ENCODE measurements at places on chromosomes 12 and 14.

GRCh38 chr12:15088105-15088504 is 115.3 kb downstream of the PDE6H start:
- no peak for ATAC-seq

GRCh38 chr12:100953217-100953616 is 158.6 kb downstream of the ANO4 start:
- no peak for ATAC-seq

DNA sequence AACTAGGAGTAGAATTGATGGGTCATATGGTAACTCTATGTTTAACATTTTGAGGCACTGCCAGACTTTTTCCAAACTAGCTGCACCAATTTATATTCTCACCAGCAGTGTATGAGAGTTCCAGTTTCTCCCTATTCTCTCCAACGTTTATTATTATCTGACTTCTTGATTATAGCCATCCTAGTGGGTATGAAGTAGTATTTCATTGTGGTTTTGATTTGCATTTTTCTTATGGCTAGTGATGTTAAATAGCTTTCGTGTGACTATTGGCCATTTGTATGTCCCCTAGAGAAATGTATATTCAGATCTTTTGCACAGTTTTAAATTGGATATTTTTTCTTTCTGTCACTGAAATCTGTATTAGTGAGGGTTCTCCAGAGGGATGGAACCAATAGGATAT is 37.8 kb downstream of the HELB start:
- no peak for ATAC-seq

DNA sequence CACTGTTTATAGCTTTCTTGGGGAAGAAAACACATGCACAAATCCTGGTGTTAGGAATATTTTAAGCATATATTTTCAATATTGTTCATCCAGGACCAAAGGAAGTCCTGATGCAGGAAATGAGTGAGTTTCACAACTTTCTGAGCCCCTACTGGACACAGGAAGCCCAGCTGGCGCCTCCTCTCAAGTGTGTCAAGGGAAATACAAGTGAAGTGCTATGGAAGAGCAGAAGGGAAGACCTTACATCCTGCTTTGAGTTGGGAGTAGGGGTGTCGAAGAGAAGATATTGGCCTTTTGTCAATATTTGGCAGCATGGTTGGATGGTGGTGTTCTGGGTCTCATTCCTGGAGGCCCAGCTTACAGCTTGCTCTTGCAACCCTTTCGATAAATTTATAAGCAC is 66.1 kb upstream of the ZDHHC17 start:
- ATAC-seq = no peak

DNA sequence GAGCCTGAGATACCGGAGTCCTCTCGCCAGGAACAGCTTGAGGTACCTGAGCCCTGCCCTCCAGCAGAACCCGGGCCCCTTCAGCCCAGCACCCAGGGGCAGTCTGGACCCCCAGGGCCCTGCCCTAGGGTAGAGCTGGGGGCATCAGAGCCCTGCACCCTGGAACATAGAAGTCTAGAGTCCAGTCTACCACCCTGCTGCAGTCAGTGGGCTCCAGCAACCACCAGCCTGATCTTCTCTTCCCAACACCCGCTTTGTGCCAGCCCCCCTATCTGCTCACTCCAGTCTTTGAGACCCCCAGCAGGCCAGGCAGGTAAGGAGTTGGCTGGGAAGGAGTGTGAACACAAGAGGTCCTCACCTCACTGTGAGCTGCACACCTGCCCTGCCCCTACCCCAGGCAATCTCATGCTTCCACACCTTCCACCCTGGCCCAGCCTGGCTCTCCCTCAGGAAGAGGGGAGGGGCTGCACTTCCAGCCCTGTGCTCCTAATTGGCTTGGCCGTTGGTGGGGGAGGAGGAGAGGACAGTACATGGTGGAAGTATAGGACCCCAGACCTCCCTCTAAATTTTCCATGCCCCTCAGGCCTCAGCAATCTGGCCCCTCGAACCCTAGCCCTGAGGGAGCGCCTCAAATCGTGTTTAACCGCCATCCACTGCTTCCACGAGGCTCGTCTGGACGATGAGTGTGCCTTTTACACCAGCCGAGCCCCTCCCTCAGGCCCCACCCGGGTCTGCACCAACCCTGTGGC is 6.2 kb downstream of the C1QL4 start:
- ATAC-seq = no peak

- no peak for ATAC-seq
These were observed 72.8 kb downstream of the TNFAIP2 start for GRCh38 chr14:103195828-103196615.

DNA sequence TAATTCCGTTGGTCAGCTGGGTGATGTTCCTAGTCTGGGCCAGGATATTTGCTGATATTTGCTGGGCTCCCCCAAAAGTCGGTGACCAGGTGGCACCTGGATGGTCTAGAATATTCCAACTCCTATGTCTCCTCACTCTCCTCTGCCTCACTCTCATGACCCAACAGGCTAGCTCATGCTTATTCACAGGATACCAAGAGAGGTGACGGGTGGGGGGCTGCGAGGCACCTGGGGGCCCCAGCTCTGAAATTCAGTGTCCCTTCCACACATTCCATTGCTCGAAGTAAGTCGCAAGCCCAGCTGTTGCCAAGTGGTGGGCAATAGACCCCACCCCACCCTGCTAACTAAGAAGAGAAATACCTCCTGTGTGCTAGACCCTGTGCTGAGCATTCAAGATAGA is 67.7 kb downstream of the C14orf132 start:
- ATAC-seq = no peak

DNA sequence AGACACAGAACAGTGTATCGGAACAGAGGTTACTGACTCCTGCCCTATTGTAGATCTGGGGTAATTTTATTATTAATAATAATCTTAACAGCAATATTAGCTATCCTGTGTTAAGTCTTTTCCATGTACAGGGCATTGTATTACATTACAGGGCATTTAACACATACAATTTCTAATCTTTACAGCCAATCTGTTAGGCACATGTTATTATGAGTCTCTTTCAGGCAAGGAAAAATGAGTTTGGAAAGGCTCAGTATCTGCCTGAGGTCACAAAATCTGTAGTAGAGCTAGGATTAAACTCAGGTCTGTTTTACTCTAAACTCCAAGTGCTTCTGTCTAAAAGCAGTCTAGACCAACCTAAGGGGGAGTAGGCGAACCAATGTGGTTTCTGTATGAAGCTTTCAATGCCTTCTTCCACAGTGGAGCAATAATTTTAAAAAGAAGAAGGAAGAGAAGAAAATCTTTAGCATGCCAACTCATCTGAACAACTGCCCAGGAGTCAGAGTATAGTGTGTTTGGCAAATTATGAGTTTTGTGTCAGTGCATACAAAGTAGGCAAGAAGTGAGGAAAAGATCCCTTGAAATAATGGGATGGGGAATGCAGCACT is 192.6 kb downstream of the CHST11 start:
- ATAC-seq = no peak

- peak; percentile 74 for ATAC-seq
These were observed 25.9 kb downstream of the RHOF start for GRCh38 chr12:121767525-121768016.

GRCh38 chr12:124695861-124696260 is 128.4 kb upstream of the NCOR2 start:
- peak; percentile 33 for ATAC-seq

DNA sequence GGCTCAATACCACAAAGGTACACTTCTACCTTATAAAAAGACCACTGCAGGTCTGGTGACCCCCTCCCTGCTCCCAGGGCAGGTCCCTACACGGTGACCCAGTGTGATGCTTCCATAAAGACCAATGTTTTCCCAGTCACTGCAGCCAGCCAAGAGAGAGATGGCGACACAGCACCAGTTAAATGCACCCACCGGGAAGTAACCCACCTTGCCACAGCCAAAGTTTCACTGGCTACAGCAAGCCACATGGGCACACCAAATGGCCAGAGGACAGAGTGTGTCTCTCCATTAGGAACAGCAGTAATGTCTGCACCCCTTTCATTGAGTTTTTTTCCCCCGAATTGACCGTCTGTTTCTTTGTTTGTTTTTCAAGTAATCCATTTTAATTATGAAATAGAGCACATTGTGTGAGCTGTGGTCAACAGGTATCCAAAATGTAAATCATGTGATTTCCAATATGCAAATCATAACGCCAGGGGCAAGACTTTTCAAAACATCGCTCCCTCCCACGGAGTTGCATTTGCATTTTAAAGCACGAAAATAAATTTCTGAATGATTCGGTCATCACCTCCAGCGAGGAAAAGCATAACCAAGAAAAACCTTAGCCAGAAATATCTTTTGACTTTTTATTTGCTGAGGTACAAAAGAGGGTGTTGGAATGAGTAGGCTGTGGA is 48.9 kb upstream of the EML1 start:
- ATAC-seq = peak; percentile 37

GRCh38 chr12:19834592-19834991 is 395.3 kb downstream of the AEBP2 start:
- ATAC-seq = no peak

GRCh38 chr12:110198386-110198785 is 74.2 kb downstream of the IFT81 start:
- no peak for ATAC-seq

DNA sequence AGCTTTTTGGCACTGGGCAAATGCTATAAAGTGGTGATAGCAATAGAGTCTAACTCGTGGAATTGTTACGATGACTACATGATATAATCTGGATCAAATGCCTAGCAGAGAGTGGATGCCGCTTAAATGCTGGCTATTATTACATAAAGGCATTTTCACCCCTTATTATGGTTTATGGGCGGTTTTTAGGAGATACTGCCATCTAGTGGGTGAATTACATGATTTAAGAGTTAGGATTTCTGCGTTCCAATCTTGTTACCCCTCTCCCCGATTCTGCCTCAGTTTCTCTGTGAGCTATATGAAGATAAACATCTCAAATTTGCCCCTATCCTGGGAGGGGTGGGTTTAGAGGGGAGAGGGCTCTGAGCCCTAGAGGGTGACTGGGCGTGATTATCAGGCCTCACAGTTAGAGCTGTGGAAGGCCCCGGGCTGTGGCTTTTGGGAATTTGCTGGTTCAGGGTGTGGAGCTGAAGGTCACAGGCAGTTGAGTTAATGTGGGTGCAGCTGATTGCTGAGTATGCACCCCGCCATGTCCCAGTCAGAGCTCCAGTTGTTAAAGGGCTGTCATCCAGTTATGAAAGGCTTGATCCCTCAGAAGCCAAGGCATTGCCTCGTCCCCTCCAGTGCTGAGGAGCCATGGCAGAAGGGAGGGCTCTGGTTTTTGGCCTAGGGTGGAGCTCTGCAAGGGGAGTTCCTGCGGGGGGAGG is 14.4 kb downstream of the CLSTN3 start:
- peak; percentile 68 for ATAC-seq

DNA sequence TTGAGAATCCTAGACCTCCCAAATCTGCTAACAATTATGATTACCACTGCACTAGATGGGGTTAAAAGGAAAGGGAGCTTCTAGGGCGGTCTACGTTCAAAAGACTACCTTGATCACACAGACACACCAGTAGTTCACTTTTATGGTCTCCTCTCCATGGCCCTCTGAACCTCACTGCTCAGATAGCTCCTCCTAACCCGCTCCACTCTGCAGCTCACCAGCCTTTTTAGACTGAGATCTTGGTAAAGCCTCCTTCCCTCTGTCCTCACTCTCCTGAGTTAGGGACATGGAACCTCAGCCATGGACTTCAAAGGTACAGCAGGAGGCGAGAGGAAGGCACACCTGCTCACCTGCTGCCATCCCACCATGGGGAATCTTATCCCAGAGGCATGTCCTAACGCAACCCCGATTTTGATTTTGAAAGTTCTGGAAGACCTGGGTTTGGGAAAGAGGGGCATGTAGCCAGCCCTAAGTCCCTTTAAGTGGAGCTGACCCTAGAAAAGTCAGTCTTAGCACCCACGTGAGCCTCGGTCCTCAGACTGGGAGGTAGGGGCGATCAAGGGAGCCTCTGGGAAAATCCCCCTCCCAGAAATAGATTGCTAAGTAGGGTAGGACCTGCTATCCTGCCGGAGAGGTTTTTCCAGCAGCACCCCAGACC is 1.3 kb downstream of the ZNF219 start:
- ATAC-seq = peak; percentile 3

DNA sequence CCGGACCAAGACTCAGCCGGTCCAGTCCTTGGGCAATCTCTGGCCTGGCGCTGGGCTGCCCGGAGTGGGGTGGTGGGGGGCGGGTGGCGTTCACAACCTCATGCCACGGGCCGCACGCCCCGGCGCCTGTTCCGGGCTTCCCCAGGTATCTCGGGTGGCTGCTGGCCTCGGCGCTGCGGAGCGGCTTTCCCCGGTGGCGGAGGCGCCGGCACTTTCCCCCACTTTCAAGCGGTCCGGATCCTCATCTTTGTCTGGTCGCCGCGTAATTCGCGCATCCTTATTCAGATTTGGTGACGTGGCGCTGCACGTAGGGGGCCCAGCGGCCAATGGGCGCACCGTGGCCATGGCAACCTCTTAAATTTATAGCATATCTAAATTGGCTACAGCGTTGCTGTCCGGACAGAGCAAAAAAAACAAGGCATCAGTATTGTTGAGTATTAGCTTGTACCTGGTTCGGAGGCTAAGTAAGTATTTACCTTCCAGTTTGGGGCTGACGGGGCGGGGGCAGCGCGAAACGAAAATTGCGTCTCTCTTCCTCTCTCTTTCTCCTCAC is at the start of gene LHX5:
Gene LHX5, minus strand, starts transcription at position 253 of the 553 bp plus-strand sequence. CDS start 373 bp downstream, outside the sequence.
- peak; percentile 70 for ATAC-seq

GRCh38 chr12:119060847-119061796 is 79.8 kb downstream of the SRRM4 start:
- ATAC-seq = peak; percentile 59

DNA sequence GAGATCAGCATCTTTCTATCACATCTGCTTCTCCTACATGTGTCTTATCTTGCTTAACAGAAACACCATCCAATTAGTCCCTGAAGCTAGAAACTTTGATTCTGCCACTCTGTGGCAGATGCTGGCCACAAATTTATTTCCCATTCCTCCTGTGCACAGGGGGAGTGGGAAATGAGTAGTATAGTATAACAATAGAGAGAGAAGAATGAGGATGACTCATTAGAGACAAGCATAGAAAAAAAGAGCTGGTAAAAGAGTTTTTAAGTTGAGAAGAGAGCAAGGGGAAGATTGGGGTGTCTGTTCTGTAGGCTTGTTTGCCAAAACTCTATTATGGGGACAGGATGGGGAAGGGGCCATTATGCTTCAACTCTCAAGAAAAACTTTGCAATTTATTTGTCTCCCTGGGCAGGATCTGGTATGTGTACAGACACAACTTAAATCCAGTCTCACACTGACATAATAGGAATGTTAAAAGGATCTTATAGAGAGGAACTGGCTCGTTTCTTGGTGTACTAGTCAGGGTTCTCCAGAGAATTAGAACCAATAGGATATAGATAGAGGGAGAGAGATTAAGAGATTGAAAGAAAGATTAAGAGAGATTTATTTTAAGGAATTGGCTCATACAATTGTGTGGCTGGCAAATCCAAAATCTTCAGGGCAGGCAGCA is 142.6 kb upstream of the CPSF6 start:
- peak; percentile 84 for ATAC-seq

- ATAC-seq = peak; percentile 32
These were observed 404.3 kb downstream of the NPAS3 start for GRCh38 chr14:33343016-33343415.

All from motor neuron (in vitro differentiated cells).